ENCODE measurements at places on chromosomes 2 and 18.

- no peak for DNase-seq
Measured at GRCh38 chr2:219296631-219297391, 12.4 kb downstream of the PTPRN start.

- no peak for DNase-seq
Measured at GRCh38 chr2:64296140-64296480, 151.9 kb upstream of the PELI1 start.

DNA sequence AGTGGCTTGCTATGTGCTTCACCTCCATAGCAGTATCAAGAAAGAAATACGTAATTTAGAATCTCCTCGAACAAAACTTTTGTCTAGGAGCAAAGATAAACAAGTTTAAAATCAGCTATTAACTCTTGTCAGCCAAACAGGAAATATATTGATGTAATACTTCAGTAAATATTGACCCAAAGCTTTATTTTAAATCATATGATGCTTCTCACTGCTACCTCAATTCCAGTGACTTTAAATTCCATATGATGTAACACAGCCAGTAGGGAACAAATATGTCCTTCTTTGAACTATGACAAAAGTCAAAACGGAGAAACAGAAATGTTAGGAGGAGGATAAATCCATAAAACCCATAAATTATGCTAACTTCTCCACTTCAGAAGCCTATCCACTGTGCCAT lies 7.2 kb downstream of the RNF103 start:
- DNase-seq, result no peak

GRCh38 chr18:10715791-10716190 lies 190.0 kb downstream of the NAPG start:
- DNase-seq, result no peak

- no peak for DNase-seq
Measured at GRCh38 chr2:109264595-109265328, 135.8 kb downstream of the SH3RF3 start.

DNA sequence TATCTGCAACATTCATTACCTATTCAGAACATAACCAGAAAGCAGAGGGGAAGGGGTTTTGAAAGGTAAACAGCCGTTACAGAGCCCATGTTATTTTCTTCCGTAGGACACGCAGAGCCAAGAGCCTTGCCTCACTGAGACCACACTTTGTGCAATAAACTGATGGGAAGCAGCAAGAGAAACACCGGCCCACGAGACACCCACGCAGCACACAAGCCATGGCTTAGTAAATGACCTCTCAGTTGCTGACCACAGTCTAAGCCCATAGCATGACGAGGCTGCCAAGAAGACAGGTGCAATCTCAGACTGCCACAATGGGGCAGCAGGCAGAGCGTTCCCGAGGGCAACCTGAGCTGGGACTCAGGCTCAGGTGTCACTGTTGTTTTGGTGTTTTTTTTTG lies 59.6 kb downstream of the CABYR start:
- DNase-seq, result no peak

- DNase-seq, result no peak
Measured at GRCh38 chr2:119546447-119546767, 2.2 kb downstream of the CFAP221 start.

GRCh38 chr2:149364839-149365238 lies 34.5 kb downstream of the LYPD6 start:
- DNase-seq, result no peak

GRCh38 chr2:226338825-226339224 lies 460.8 kb downstream of the IRS1 start:
- DNase-seq, result no peak

DNA sequence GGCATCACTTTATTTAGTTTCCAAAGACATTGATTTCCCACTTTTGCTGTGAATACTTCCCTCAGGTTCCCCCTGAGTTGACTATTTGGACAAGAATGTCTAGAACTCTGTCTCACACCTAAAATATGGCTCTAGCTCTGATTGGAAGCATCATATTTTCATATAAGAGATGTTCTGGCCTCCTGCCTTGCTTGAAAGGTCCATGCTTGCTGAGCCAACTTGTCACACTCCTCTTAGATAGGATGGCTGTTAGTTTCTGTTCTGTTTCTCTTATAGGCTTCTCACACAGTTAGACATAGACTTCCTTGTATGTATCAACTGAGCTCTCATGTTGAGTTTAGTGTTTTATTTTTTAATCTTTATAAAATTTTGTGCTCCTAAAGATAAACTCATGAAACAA lies 87.1 kb downstream of the CNTNAP5 start:
- DNase-seq, result no peak

DNA sequence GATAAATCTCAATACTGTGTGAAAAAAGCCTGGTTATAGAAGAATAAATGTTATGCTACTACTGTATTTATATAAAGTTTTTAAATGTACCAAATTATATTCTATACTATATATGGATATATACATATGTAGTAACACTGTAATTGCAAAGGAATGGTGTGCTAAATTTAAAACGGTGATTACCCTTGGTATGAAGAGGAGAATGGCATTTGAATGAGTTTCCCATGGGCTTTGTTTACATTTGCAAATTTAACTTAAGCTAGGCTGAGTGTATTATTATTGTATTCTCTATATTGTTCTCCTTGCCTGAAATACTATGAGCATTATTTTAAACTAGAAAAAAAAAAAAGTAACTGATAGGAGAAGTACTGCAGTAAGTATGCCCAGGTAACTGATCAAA lies 4.7 kb upstream of the SP3 start:
- DNase-seq, result no peak

DNA sequence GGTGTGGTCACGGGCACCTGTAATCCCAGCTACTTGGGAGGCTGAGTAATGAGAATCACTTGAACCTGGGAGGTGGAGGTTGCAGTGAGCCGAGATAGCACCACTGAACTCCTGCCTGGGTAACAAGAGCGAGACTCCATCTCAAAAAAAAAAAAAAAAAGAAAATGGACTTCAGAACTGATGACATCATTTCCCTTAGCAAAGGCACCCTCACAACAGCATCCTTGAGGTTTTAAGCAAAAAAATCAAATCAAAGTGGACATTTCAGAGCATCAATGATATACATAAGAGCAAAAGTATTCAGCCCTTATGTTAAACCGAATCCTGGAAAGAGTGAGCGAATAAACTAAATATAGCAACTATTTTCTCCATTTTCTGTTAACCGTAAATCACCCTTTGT lies 45.3 kb downstream of the EPB41L3 start:
- DNase-seq, result no peak

DNA sequence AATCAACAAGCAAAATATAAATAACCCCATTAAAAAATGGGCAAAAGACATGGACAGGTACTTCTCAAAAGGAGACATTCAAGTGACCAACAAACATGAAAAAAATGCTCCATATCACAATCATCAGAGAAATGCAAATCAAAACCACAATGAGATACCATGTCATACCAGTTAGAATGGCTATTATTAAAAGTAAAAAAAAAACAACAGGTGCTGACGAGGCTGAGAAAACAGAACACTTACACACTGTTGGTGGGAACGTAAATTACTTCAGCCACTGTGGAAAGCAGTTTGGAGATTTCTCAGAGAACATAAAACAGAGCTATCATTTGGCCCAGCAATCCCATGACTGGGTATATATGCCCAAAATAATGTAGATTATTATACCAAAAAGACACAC lies 69.1 kb downstream of the CWC22 start:
- no peak for DNase-seq

DNA sequence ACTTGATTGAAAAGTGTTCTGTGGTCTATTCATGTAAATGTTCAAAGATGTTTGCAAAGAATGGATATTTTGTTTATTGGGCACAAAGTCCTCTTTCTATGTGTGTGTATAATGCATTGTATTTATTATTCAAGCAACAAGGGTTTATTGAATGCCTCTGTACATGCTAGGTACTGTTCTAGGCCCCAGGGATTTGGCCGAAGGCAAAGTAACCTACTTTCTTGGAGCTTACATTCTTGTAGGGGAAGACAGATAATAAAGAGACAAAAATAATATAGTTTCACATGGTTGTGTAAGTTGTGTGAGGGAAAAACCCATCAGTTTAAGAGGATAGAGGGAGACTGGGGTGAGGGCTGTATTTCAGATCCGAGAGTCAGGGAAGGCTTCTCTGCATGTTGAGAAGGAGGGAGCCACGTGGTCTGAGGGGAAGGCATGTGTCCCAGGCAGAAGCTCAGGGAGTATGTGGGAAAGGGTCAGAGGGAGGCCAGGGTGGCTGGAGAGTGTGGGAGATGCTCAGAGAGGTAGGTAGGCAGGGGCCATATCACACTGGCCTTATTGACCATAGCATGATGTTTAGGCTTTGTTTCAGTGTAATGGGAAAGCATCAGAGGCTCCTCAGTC lies 40.4 kb upstream of the GPR155 start:
- DNase-seq, result no peak

- no peak for DNase-seq
Measured at GRCh38 chr2:42464631-42465030, 29.2 kb downstream of the KCNG3 start.

- DNase-seq, result no peak
Measured at GRCh38 chr2:85702172-85702571, 8.0 kb downstream of the GNLY start.

DNA sequence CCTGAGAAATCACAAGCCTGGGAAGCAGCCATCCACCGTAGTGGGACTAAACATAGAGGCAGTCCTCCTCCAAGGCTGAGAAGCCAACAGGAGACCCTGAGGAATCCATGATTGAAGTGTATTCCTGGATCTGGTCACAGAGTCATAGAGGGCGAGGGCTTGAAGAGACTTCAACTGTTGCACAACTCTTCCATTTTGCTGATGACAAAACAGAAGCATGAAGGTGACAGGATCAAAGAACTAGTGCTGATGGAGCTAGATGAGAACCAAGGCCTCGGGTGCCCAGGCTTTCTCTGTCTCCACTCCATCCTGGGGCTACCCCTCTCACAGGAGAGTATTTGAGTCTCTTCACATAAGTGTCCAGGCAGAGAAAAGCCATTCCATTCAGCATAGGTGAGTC lies 30.1 kb upstream of the RAB27B start:
- no peak for DNase-seq

GRCh38 chr2:217789736-217790181 lies 213.0 kb downstream of the TNS1 start:
- DNase-seq, result no peak

DNA sequence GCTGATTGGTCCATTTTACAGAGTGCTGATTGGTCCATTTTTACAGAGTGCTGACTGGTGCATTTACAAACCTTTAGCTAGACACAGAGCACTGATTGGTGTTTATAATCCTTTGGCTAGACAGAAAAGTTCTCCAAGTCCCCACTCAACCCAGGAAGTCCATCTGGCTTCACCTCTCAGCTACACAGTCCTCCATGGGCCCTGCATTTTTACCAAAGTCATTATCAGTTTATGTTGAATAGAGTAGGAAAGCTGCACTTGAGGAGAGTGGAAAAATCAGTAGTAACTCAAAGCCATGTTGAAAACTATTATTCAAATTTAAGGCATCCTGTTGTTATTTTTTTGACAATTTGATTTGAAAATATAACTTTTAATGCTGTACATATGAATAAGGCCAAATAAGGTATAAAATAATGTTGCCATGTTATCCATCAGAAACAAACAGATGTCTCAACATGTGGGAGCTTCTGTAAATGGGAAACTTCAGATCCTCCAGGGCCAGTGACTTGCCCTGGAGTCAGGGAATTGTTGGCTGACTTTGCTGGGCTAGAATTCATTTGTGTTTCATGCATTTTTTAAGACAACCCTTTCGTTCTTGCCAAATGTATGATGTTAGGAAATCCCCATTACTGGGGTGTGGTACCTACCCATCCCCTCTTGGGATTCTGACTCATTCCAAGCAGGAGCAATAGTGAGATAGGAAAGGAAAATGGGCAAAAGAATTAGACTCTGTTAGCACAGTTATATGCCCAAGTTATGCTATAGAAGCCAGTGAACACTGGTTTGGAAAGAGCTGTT lies 37.8 kb upstream of the CCDC195 start:
- DNase-seq, result no peak

DNA sequence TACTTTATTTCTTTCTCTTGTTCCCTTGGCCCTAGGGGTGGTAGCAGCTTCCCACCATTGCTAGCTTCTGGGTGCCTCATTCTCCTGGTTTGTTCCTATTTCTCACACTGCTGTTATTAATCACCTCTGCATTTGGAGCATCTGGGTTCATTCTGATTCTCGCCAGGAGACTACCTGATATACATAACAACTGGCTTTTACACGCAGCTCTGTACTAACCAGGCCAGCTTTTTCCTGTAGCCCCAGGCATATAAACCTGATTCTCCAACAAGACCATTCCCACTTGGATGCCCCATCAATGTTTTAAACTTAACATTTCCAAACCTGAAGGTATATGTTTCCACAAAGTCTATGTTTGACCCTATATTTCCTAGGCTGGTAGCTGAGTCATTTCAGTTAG lies 403.9 kb upstream of the DCC start:
- no peak for DNase-seq

Measured in NCI-H1105 treated with DMSO at 0.1 percent for 48 hours (cell line).